ENCODE measurements at places on chromosomes 3 and 15.

DNA sequence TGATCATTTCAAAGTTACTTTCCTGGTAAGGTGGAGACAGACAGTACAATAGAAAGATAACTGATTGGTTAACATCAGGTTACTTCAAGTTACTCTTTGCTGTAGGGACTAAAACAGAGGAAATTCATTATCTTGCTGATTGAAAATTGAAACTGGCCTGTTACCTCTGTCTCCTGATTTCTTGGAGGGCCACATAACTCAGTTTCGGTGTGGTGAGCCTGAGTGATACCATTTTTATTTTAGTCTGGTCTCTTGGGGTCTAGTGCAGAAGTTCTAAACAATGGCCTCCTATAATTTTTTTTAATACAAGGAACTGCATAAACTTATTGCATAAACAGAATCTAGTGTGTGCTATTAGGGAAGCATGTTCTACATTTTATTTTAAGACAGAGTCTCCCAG, 1.2 kb upstream of the ICE2 start:
- DNase-seq, result no peak

DNA sequence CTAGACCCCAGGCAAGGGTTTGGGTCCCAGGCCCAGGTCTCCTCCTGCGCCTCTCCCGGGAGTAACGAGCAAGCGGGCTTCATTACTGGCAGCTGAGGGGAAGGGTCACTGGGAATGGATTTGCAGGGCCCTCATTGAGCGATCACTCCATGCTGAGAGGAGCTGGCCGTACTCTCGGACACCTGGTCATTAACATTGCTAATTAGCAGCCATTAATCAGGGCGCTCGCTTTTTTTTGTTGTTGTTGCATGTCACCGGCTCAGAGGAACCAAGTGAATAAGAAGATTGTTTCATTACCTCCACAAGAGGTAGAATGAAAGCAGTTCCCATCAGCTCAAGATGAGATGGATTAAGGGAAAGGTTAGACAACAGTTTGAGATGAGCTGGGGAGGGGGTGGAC, 293.0 kb upstream of the ATP11B start:
- DNase-seq, result no peak

- no peak for DNase-seq
Measured at GRCh38 chr3:52367891-52368880, 52.1 kb downstream of the DNAH1 start.

GRCh38 chr3:159266779-159267178, 464.9 kb downstream of the MFSD1 start:
- peak; percentile 11 for DNase-seq

DNA sequence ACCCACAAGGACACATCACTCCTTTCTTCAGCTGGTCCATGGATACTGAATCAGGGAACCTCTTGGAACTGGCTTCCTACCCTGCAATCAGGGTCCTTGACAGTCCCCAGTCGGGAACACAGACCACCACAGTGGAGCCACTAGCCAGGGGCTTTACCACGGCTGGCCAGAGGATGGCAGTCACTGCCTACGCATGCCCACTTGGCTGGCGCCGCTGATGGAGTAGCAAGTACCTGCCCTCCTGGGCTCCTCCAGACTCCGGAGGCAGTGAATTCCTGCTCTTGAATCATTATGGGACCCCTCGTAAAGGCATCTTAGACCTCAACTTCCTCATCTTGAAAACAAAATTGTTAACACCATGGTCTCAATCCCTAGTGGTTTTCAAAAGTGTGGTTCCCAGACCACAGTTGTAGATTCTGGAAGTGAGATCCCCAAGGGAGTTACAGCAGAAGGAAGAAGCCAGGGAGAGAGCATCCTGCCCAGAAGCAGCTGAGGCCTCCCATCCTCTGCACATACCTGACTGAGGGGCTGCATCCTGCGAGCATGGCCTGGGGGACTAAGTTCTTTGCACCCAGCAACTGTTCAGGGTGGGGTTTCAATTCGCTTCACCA, 9.1 kb upstream of the SKIC8 start:
- DNase-seq, result peak; percentile 64

DNA sequence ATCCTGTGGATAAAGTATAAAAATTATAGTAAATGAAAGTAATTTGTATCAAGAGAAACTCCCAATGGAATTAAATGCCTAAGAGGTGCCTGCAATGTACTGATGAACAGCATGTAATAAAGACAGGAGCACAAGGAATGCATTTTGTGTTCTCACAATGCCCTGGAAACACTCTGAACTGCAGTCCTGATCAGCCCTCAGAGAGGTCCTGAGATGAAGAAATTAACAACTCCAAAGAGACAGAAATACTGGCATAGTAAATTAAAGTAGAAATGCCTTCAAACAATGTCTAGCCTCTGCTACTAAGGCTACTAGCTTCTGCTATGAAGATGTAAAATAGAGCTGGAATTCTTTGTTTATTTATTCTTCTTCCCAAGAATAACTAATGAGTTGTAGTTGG, 59.9 kb downstream of the CFAP20DC start:
- no peak for DNase-seq

DNA sequence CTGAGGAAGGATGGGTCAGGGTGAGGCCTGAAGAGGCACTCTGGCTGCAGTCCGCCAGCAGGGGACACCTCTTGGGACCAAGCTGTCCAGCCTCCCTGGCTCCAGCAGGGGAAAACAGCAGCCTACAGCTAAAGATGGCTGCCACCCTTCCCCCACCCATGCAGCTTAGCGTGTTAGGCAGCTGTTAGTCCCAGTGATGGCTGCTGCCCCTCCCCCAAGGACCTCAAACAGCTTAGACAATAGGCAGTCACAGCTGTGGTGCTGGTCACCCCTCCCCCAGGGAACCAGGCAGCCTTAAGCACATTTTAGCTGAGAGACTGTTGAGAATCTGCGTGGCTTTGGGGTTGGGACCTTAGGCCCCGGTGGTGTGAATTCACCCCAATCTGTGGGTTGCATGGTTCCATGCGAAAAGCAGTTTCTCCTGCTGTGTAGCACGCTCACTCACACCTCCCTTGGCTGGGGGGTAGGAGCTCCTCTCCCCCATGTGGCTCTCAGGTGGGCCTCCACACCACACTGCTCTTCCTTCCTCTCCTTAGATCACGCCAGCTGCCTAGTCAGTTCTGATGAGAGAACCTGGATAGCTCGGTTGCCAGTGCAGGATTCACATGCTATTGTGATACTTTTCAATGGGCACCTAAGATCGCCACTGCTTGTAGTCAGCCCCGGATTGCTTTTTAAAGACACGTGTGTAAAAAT, 140.5 kb upstream of the CADPS start:
- peak; percentile 31 for DNase-seq

- DNase-seq, result no peak
Measured at GRCh38 chr3:13177641-13178040, 104.4 kb upstream of the IQSEC1 start.

- peak; percentile 44 for DNase-seq
Measured at GRCh38 chr3:181757694-181758306, 46.1 kb downstream of the SOX2 start.

- DNase-seq, result no peak
Measured at GRCh38 chr3:48178072-48178471, 10.1 kb downstream of the CDC25A start.

DNA sequence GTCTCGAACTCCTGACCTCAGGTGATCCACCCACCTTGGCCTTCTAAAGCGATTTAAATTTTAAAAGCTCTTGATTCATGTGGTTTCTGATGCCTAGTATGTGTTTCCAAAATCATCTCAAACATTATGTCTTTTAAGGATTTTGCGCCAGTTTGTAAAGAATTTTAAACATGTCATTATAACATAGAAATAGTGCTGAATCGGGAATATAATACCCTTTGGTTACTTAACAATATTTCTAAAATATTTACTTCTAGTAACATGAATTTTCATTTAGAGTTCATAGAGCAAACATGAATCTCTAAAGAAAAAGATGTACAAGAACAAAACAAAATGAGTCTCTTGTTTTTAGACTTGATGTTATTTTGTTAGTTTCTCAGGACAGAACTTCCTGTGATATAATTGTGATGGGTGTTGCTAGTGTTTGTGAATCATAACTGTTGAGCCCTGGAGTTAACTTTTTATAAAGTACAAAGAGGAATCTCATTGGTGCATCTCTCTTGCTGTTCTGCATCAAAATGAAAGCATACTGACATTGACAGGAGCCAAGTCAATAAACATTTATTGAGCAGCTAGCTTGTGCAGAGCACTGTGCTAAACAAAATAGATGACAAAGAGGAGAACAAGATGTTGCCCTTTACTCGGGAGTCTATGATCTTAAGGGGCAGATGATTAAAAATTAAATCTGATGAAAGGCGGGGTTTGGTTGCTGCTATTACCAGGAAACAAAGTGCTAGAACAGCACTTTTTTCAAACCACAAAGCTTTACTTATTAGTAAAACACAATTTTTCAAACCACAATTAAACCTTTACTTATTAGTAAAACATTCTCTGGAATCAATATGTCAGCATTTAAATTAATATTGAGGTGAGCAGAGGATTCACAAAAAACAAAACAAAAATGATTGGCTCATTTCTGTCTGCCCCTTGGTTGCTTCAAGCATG, 73.4 kb downstream of the MME start:
- DNase-seq, result no peak

- no peak for DNase-seq
Measured at GRCh38 chr3:189567766-189568420, 63.3 kb upstream of the TP63 start.

DNA sequence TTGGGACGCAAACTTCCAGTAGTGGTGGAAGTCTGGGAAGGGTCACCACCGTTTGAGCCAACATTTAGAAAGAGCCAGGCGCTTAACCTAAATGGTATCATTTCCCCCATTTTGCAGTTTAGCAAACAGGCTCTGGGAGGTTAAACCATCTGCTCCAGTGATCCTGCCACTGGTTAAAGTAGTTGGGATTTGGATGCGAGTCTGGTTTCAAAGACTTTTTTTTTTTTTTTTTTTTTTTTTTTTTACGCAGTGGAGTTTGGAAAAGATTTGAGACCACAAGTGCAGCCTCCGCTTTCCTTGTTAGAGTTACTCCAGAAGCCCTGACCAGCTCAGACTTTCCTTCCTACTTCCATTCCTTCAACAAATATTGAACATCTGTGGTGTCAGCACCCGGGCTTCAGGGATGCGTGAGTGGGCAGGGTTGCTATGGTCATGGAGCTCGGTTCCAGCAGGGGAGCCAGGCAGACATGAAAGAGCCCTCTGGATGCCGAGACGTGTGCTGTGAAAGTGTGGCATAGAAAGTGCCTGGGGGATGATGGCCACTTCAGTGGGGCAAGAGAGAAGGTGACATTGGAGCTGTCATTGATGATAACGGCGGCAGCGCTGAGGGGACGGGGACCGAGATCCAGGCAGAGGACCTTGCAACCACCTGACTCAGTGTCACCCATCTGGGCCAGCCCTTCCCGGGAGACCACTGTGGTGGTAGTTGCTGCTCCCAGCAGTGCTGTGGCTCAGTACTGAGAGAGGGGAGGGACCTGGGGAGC, 1.1 kb upstream of the RNU6-1 start:
- DNase-seq, result peak; percentile 61

GRCh38 chr15:69610277-69610676, 157.7 kb downstream of the RPLP1 start:
- no peak for DNase-seq

DNA sequence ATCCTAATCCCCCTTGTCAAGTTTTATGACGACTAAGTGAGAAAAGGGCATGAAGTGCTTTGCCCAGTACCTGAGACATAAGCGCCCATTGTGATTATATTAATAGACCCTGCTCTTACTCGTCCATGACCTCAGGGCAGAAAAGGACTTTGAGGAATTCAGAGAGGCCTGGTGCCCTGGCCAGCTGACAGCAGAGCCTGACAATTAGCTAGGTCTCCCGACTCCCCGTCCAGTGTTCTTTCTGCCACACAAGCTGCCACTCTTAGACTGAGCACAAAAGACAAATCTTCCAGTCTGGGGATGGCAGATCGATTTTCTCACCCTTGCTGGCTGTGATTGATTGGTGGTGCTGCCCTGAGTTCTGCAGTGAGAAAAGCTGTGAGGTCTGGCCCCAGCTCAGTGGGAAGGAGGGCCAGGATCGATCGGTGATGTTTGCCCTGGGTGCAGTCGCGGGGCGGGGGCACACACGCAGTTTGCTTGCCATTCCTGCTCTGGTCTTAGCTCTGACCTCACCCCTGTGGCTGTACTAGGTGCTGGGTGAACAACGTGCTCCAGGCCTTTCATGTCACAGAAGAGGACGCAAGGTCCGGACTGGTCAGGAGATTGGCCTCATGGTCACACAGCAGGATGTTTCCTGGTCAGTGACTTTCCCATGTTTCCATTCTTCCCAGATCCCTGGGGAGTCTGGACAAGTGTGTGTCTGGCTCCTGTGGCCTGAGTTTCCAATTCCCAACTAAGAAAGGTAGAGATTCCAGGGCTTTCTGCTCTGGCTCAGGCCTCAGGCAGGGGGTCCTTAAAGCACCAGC, 67.4 kb upstream of the TLE3 start:
- DNase-seq, result no peak

- DNase-seq, result no peak
Measured at GRCh38 chr3:156395961-156396710, 158.8 kb downstream of the SSR3 start.

GRCh38 chr3:109930582-109930981, 593.2 kb upstream of the DPPA4 start:
- DNase-seq, result no peak

GRCh38 chr3:153311541-153311940, 149.5 kb downstream of the RAP2B start:
- no peak for DNase-seq

- no peak for DNase-seq
Measured at GRCh38 chr3:110886222-110886893, 185.3 kb upstream of the NECTIN3 start.

DNA sequence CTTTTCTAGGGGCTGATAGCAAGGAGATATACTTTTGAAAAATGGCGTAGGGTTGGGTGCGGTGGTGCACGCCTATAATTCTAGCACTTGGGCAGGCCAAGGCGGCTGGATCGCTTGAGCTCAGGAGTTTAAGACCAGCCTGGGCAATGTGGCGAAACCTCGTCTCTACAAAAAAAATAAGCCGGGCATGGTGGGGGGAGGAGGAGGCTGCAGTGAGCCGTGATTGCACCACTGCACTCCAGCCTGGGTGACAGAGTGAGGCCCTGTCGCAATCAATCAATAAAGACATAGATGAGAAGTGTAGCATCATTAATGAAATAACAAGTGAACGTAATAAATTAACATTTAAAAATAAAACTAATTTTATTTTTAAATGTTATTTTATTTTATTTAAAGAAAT, 134.6 kb downstream of the SLCO3A1 start:
- DNase-seq, result no peak

GRCh38 chr3:187783098-187783497, 37.8 kb upstream of the BCL6 start:
- DNase-seq, result no peak

GRCh38 chr3:24373198-24373959, 121.3 kb downstream of the THRB start:
- DNase-seq, result no peak

DNA sequence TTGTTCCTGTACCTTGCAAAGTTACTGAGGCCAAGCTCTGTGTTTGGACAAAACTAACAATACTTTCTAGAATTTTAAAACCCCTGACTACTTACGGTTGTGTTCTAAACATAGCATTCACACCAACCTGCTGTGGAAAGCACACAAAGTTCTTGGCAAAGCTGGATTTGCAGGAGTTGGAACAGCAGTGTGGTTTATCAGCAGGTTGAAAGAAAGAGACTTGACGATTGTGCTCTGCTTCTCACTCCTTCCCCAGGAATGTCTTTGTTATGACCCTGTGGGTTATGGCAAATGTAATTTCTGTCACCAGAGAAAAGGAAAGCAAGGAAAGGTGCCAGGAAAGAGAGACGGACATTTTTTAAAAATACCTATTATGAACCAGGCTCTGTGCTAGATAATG, 165.5 kb upstream of the TGFBR2 start:
- no peak for DNase-seq

- peak; percentile 54 for DNase-seq
Measured at GRCh38 chr15:60520825-60521368, 42.0 kb upstream of the ICE2 start.

- peak; percentile 47 for DNase-seq
Measured at GRCh38 chr3:158790901-158791589, 10.8 kb upstream of the MFSD1 start.
